ENCODE measurements at places on chromosomes 6 and 20.

GRCh38 chr6:38570750-38571149 is 69.0 kb downstream of the BTBD9 start:
- DNase-seq: no peak

DNA sequence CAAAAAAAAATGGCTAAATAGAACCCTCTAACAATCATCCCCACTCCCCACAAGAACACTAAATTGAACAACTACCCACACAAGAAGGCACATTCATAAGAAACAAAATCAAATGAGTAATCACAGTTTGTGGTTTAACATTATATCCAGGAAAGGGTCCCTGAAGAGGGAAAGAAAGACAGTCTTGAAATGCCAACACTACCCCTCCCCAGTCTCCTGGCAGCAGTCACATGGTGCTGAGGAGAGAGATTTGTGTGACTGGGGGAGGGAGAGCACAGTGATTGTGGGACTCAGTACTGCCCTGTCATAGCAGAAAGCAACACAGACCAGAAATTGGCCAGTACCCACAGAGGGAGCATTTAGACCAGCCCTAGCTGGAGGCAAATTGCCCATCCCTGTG is 443.7 kb upstream of the BTBD3 start:
- no peak for DNase-seq

- no peak for DNase-seq
Observed at GRCh38 chr6:113102761-113103160, 754.4 kb upstream of the MARCKS start.

- no peak for DNase-seq
Observed at GRCh38 chr6:85498596-85499258, 48.8 kb downstream of the NT5E start.

GRCh38 chr20:3902446-3902845 is 13.3 kb downstream of the PANK2 start:
- no peak for DNase-seq

DNA sequence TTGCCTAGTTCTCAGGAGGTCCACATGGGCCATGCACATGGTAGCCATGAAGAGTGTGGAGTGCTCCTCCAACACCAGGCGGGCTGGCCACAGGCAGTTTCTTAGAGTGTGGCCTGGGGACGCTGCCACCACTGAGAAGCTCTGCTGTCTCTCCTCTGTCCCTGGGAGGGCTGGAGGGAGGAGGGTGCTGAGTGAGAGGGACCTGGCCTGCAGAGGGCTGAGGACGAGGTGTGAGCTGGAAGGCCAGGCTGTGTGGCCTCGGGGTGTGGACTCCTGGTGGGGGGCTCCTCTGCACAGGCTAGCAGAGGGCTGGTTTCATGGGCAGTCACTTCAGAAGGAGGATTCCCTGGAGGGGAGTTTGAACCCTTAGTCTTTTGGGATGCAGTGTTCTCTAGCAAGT is 39.7 kb downstream of the SYNJ2 start:
- no peak for DNase-seq

GRCh38 chr6:108453601-108454185 is 107.0 kb upstream of the FOXO3 start:
- no peak for DNase-seq

DNA sequence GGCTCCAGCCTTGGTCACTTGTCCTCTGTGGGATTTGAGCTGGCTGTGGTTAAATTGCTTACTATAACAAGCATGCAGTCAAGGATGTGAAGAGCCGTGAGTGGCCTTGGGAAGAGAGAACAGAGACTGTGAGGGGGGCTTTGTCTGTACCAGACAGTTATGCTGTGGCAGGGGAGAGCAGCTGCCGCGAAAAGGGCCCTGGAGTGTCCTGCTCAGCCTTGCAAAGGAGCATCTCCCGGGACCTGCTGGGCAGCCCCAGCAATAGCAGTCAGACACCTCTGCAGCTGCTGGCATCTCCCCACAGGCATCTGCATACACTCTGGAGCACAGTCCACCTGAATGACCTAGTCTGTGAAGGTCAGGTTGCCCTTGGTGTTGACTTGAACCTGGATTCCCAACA is 6.3 kb downstream of the EBF4 start:
- no peak for DNase-seq

GRCh38 chr6:169839029-169839481 is 87.6 kb downstream of the ERMARD start:
- DNase-seq: no peak

DNA sequence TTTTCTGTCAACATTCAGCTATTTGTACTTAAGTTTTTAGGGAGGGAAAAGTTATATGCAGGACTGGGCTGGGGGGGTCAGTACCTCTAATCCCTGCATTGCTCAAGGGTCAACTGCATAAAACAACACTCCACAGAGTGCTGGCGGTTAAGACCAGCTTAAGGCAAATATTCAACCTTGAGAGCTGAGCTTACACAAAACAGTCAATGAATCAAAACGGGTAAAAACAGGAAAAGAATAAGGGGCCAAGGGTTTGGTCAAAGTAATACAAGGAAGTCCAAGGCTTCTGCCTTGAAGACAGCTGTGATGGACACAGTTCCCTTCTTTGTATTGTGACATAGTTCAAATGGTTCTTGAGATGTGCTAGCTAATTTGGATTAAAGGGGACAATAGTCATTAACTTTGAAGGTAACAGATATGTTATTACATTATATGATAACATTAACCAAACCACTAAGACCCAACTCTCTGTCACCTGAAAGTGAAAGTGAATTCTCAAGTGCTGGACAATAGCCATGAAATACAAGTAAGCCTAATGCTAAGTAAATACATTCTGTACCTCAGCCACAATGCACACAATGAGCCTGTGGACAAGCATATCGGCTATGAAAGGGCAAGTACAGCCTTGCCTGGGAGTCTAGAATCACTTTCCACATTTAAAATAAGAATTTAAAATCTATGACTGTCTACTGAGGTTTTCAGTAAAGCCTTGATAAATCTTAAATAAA is 106.8 kb downstream of the PDE10A start:
- no peak for DNase-seq

DNA sequence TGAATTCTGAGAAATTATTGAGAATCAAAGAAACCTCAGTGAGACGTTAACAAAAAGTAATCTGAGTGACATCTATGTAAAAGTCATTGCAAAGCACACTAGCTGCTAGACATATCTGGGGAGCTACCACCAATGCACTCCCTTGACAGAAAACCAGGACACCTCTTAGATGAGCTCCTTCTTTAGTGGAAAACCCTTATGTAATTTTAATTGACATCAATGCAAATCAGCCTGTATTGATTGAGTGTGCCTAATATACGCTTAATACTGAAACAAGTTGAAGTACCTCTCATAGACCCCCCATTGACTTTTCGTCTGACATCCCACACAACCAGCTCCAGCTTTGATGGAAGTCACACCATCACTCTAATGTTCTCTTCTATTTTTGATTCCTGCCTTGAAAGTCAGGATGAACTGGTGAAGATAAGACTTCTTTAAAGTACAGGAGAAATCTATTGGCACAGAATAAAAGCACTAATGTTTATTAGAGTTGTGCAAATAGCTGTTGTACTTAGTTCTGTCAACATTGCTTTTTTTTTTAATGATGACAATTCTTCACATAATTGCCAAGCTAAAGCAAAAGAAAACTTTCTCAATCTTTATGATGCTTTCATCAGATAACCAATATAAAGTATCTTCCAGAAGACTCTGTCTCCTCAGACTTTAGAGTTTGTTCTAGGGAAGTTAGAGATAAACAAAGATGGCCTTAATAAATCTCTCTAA is 98.0 kb upstream of the FAM8A1 start:
- DNase-seq: no peak

DNA sequence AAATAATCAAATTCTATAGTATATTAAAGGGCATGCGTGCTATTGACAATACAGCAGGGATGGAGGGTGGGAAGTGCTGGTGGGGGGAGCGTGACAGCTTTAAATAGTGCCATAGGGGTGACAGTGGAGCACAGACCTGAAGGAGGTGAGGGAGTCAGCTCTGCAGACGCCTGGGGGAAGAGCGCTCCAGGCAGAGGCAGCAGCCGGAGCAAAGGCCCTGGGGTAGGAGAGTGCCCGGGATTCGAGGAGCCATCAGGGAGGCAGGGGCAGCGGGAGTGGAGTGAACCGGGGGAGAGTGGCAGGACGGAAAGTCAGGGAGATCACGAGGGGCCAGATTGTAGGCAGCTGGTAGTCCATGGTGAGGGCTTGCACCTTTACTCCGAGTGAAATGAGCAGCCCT is 78.4 kb upstream of the CCDC167 start:
- DNase-seq: no peak

- no peak for DNase-seq
Observed at GRCh38 chr6:77674211-77674610, 21.4 kb downstream of the MEI4 start.

DNA sequence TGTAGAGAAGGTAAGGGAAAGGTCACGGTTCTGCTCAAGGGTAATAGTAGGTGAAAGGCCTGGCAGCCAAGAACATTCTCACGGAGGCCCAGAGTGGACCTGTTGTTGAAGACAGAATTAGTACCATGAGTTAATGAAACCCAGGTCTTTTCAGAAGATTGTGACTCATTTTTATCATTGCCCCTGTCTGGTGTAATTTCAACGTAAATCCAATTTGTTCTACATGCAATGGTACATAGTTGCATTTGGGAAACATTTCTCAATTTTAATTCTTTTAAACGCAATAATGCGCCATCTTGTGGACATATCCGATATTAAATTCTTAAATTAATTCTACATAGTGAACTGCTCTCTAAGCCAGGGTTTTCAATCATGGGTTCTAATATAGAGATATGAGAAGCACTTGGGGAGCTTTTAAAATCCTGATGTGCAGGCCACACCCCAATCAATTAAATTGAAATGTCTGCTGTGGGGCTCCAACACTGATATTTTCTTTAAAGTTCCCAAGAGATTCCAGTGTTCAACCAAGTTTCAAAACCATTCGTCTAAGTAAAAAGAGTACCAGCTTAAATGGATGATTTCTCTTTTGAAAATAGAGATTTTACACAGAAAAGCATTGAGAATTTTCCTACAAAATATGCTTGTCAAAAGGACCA is 257.4 kb downstream of the PLCB1 start:
- no peak for DNase-seq

DNA sequence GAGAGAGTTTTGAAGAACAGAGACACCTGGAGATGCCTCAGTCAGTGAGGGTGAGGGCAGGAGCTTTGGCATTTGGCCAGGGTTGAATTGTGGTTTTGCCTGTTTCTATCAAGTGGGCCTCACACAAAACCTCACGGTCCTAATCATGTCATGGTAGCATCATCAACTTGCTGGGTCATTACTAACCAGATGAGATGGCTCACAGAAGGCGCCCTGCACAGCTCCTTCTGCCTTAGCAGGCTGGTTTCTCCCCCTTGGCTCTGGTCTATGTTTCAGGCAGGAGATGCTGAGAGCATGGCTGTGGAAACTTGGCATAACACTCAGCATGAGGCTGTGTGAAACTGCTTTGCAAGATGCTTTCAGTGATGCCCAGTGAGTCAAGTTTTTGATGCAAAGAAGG is 99.3 kb downstream of the LRRC1 start:
- no peak for DNase-seq

DNA sequence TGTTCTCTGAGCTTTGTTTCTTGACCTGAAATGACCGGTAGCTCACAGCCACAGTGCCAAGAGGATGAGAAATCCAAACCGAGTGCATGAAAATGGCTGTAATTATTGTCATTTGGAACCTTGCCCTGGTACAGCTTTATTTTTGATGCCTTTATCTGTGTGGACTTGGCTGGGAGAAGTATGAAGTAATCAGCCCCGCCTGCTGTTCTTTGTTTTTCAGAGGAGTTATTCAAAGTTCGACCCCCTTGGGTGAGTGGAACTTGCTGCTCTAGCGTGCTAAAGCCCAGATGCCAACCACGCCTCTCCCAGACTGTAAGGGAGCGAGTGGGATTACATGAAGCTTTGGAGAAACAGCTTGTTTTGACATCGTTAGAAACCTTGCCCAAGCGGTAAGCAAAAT is 48.3 kb downstream of the ECT2L start:
- no peak for DNase-seq

- DNase-seq: peak; percentile 32
Observed at GRCh38 chr6:37050045-37050853, 44.8 kb downstream of the FGD2 start.

DNA sequence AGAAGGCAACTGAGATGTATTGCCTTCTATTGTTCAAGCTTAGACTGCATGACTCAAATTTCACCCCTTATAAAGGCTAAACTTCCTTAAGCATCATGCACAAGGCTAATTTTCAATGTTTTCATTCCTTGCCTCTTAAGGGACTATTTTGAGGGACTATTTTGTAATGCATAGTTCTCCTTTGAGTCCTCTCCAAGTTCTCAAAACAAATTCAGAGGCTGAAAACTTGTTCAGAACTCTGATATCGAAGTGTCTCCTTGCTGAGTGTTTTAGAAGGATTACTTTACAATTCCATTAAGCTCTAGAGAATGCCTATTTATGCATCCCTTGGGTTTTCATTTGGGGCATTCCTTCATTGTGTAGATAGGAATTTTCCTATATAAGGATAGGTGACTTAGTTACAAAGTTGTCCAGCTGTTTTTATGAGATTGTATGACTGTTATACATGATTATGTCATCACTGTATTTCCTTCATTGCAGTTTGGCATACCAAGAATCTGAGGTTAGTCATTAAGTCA is 41.7 kb downstream of the COL19A1 start:
- no peak for DNase-seq

GRCh38 chr20:25259788-25260254 is 11.9 kb downstream of the PYGB start:
- no peak for DNase-seq

GRCh38 chr20:24938498-24938897 is 10.6 kb upstream of the CST7 start:
- DNase-seq: no peak

DNA sequence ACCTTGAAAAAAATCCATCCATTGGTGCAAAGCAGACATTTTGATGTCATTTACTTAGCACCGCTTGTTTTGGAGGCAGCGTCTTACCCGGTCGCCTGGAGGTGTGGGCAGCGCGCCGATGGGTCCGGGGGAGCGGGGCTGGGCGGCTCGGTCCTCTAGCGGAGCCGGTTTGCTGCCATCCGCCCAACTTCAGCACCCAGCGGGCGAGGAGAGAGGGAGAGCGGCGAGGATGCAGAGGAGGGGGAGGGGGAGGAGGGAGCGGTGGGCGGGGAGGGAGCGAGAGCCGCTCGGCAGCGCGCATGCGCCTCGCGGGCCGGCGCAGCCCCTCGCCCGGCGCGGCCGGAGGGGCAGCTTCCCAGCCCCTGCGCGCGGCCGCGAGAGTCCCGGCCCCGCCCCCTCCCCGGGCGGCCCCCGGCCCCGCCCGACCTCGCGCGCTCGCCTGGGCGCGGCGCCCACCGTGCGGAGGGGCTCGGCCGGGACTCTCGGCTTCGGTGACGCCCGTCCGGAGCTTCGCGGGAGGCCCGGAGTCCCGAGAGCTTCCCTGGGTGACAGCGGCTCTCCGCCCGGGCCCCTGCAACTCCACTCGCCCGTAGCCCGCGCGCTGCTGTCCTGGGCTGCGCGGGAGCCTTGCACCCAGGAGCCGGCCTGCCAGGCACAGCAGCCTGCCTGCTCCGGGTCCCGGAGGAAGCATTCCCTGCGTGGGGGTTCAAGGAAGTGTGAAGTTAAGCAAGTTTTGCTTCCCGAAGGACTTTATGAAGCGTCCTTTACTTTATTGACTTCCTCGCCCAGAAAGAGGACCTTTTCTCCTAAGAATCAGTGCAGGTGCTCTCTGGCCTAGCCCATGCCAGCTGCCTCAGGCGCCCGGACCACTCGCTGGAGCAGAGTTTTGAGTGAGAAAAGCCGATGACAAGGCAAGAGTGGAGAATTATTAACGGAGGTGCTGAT is at the start of gene RGS17:
TSS of gene RGS17 (minus strand) at position 246 of the 945 bp plus-strand sequence. CDS start 87,264 bp downstream, outside the sequence.
- no peak for DNase-seq
